ENCODE measurements at places on chromosomes 1 and 21. TPM values are rescaled to one million over a fixed set of nuclear protein-coding genes. Genes with fewer than 3 reads are reported as not detected.

Gene CSF1
- 66.8 TPM for total RNA-seq

- DNase-seq, result no peak
Observed at GRCh38 chr1:70458131-70458530, 47.1 kb downstream of the CTH start.

DNA sequence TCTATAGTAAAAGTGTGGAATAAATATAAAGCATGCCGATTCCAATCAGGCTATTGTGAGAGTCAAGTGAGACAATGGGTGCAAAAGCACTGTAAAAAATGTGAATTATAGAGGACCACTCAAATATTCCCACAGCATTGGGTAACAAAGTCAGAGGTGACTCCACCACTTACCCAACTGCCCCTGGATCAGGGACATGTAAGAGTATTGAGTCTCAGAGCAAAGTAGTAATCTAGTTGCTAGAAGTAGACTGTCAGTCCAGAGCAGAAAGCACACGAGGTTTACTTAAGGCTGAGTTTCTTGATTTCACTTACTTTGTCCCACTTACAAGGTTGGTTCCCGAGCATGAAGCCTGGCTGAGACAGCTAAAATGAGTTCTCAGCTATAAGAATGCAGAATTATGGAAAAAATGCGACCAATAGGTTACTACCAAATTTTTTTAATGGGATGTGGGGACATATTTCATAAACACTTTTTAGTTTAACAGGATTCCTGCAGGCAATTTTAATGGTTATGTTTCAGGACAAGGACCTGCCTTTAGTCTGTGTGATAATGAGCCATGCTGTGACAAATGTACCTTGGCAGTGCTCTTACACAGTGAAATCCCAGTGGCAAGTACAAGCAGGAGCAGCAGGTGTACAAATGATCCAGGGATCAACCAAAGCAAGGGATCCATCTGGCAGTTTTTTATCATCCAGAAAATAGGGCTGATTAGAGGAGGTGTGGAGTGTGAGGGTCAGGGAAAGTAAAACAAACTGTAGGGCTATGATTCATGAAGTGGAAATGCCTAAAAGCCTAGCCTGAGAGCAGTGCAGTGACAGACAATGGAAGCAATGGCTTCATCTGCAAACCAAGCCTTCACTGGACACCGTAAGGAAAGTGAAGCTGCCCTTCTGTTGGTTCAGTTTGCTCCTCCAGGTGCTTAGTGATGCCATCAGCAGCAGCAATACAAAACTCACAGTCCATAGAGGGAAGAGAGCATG lies 156.2 kb upstream of the SPAG17 start:
- DNase-seq, result no peak

- no peak for DNase-seq
Observed at GRCh38 chr1:100076319-100076718, 56.4 kb downstream of the SASS6 start.

DNA sequence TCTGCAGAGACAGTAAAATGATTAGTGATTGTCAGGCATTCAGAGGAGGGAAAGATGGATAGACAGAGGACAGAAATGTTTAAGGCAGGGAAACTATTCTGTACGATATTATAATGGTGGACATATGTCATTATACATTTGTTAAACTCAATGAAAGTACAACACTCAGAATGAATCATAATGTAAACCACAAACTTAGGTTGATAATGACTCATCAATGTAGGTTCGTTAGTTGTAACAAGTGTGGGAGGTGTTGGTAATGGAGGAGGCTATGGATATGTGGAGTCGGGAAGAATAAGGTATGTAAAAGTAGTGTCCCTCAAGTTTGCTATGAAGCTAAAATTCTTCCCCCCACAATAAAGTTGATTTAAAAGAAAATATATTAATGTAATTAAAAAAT lies 455.0 kb downstream of the BRINP3 start:
- DNase-seq, result no peak

DNA sequence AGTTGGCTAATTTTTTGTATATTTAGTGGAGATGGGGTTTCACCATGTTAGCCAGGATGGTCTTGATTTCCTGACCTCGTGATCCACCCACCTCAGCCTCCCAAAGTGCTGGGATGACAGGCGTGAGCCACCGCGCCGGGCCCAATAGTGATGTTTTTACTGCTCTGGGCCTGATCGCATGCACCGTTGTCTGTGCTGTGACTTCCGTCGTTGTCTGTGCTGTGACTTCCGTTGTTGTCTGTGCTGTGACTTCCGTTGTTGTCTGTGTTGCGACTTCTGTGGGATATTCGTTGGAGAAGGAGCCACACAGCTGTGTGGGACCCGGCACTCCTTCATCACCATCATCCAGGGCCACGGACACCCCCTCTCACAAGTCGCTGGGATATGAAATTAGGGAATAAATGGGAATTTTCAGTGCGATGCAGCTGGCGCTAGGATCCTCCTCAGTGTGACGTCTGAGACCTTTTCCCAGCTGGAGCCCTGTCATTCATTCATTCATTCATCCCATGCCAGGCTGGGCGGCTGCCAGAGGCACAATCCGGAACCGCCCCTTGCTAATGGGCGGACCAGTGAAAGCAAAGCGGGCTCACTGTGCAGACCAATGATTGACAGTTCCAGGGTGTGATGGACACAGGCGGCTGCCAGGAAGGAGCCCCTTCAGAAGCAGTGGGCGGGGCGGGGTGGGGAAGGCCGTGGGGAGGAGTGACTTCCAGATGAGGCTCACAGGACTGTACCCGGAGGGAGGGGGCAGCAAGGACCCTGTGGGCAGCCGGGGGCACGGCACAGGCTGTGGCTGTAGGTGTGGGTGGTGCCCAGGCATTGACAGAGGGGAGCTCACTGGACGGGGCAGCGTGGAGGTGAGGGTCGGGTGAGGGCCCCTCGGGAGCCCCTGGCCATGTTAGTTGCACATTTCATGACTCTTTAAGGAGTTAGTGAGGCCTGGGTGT lies 48.9 kb downstream of the PRKCZ start:
- DNase-seq, result peak; percentile 24

DNA sequence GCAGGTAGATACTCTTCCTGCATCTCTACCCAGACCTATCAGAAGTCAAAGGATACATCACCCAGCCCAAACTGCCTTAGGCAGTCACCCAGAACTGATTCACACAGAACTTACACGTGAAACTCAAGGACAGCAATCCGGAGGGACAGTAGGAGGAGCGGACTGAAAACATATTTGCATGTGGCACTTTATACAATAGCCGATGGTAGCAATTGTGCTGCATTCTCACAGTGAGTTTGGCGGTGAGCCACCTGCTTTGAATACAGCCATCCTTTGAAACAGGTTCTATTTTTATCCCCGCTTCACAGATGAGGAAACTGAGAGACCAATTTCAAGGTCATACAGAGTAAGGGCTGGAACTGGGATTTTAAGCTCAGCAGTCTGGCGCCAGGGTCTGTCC lies 69.5 kb downstream of the EDEM3 start:
- DNase-seq, result no peak

DNA sequence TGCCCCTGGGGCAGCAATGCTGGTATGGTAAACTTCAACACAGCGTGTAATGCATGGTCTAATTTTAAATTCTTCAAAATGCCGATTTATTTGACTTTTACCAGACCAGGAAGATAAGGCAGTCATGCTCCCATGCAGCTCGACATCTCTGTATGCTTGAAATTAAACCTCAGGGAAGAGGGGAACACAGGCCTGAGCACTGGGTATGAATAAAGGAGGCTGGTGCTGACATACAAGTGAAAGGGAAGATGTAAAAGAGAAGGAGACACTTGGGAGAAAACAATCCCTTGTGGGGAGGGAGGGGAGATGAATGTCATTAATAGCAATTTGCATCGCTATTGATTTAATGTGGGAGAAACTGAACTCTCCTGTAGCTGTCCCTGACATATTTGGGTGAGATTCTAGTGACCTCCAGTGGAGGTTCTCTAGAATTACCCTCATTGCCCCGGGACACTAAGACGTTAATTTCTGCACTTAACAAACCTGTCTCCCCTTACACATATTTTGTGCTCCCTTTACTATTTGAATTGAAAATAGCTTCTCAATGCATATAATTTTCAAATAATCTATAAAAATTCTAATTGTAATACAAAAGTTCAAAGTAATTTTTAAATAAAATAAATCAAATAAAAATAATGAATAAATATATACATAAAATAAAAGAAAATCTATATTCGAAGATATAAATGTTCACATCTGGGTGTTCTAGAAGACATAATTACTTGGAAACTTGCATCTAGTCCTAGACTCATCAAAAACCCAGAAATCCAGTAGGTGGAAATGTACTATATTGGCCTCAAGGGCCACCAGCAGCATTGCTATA lies 283.1 kb downstream of the LMX1A start:
- no peak for DNase-seq

GRCh38 chr1:244296003-244296402 lies 155.7 kb downstream of the ADSS2 start:
- DNase-seq, result no peak

GRCh38 chr1:29599071-29599470 lies 362.7 kb downstream of the PTPRU start:
- no peak for DNase-seq

GRCh38 chr21:46001821-46002681 lies 20.5 kb downstream of the COL6A1 start:
- DNase-seq, result peak; percentile 72

- DNase-seq, result no peak
Observed at GRCh38 chr1:180241716-180242544, 11.9 kb downstream of the LHX4 start.

DNA sequence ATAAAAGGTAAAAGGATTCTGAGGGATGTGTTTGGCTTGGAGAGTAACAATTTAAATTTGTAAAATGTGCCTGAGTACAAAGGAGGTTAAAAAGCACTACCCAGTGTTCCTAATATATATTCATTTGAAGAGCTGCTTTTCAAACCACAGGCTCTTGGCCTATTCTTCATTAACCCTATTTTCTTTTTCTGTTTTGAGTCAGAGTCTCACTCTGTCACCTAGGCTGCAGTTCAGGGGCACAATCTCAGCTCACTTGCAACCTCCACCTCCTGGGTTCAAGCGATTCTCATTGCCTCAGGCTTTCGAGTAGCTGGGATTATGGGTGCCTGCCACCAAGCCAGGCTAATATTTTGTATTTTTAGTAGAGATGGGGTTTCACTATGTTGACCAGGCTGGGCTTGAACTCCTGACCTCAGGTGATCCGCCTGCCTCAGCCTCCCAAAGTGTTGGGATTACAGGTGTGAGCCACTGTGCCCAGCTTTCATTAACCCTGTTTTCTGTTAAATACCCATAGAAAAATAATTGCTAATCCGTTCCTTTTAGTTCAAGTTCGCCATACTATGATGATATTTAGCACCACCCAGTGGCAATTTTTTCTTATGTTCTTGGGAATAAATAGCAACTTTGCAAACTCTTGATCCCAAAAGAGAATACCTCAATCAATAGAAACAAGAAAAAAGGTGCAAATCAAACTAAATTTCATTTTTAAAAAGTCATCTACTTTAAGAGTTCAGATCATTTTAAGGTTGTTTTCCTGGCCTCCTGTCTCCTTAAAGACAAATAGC lies 30.5 kb downstream of the ZBTB8OS start:
- DNase-seq, result no peak

DNA sequence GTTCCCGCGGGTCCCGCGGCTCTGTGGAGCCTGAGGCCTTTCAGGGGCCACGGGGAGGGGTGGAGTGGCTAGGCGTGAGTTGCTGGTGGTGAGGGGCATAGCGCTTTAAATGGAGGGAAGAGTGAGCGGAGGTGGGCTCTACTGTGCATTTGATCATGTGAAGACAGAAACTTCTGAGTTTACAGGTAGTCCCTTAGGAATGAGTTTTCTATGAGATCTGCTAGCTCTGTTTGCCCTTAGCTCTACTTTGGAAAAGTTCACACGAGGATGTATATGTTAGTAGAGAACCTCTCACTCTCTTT lies 593 bp downstream of the ST6GALNAC3 start:
- no peak for DNase-seq

DNA sequence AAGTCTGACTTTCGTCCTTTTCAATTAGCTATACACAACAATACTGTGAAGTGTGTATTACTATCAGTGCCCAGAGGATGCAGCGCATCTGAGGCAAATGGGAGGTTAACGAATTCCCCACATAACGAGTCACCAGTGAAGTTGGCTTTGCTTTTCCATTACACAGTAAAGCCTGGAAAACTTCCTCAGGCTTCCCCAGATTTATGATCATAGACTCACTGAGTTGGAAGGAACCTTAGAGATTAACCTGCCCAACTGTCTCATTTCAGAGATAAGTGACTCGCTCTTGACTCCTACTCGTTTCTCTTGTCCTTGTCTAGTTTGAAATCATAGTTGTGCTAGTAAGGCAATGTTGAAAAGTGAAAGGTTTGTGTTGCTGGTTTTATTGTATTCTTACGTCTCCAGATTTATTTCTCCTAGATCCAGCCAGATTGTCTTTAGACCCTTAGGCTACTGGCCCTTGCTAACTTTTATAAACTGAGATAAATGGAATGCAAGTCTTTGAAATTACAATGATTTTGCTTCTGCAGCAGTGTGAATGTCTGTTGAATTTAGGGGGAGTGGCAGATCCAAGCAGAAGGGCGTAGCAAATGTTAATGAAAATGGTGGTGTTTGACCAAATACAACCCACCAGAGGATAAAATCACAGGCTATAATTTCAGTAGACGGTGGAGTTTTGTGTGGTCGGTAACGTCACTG lies 17.3 kb downstream of the S1PR1 start:
- no peak for DNase-seq
